ENCODE measurements at places on chromosomes 2 and 18. TPM values are rescaled to one million over a fixed set of nuclear protein-coding genes. Genes with fewer than 3 reads are reported as not detected.

DNA sequence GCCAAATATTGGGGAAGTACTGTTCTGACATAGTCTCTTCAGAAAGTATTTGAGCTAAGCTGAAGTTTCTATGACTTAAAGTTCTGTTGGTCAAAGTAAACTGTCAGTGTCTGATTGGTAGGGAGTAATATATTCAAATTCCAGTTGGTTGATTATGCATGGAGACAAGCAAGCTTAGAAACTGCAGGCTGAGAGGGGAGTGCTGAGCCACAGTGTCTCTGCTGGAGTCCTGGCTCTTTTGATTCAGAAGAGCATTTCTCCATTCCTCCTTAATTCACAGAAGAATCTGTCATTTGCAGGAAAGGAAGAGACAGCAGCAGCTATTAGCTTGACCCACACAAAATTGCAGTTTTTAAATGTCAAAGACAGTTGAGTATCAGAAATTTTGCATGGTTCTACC, 201.4 kb upstream of the TMEM200C start:
- no peak for DNase-seq

DNA sequence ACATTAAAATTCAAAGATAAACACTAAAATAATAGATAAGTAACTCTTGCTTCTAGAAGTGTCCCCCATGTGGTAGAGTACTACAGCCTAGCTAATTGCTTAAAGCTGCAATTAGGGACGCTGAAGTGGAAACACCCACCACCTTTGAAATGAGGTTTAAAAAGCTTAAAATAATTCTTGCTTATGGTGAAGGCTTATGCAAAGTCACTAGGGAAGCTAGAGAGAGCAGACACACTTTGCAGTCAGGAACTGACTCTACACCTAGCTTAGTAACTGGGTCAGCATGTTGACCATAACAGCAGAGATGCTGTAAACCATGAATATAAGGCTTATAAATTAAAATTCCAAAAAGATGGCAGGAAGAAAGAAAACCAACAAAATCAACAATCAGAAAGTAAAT, 65.4 kb upstream of the DSG1 start:
- DNase-seq, result no peak

DNA sequence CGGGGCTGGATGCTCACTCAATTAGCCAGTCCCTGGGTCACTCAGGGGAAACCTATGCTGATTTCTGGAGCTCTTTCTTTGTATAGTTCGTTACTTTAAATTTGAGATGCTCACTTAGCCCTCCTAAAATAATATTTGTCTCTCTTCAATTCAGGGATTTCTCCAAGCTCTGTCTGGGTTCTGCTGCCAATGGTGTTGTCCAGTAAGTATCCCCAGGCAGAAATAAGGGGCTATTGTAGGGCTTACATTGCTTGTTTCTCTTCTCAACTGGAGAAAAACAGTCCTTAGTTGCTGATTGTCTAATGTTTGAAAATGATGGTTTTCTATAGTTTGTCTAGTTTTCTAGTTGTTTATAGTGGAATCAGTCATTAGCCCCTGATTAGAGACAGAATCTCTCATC, 5.0 kb downstream of the RAB6C start:
- no peak for DNase-seq

DNA sequence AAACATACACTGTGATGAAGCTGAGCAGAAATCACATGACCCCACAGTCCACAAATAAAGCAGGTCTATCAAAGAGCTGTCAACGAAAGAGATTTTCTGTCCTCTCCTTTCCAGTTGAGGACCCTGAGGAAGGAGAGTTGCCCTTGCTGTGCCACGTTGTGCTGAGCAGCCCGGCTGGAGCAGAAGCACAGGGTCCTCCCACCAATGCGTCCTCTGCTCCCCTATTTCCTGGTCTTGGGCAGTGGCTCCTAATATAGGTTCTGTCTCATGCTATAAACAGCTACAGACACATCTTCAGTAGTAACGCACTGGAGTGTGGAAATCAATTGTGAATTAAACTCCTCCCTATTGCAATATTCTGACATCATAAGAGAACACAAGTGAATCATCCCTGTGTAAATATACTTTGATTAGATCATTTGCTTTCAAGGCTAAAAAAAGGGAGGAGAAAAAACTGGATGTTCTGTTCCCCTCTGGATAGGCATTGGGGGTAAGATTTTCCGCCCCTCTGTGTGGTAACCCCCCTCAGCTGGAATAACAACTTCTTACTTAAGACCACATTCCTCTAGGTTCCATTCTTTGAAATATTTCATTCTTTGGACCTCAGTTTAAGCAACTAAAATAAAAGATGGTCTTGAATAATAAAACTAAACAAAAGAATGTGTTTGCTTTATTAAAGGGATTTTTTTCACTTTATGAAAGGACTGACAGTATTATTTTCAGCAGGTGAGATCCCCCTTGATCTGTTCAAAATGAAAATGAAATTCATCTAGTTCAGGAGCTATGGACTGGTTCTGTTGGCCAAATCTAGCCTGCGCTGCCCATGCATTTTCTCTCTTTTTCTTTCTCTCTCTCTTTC, 8.3 kb upstream of the RHOB start:
- DNase-seq, result peak; percentile 91

GRCh38 chr2:106830191-106830590, 55.8 kb downstream of the ST6GAL2 start:
- DNase-seq, result no peak

DNA sequence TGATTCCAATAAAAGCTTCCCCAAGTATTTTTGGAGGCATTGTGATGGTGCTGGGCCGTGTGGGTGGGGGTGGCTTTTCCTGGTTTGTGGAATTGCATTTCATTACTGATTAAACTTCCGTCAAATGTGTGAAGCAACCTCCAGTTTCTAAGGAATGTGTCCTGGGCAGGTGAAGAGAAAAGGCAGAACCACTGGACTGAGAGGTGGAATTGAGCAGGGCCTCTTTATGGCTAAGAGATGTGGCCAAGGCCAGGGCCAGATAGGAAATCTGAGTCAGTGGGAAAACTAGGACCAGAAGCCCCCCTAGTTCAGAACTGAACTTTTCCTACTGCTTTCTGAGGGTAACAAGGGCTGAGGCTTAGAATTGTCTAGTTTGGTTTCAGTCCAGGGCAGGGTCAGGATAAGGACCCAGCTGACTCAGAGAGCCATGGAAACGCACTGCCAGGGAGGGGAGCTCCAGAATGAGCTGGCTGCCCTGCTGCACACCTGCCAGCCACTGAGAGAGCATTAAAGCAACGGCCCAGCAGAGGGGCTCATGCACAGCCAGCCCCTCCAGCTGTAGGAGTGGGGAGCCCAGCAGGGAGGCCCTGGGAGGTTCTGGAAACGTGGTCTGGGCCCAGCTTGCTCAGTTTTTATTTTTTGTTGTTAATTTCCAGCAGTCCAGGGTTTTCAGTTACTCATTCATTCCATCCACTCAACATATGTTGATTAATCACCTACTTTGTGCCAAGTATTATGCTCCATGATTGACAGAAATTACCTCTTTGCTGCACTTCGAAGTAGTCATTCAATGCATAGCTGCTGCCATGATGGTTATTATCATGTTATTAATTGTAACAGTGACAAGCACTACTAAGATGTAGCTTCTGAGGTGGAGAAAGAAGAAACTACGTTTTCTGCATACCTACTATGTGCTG, 156.1 kb downstream of the MSH2 start:
- peak; percentile 15 for DNase-seq

DNA sequence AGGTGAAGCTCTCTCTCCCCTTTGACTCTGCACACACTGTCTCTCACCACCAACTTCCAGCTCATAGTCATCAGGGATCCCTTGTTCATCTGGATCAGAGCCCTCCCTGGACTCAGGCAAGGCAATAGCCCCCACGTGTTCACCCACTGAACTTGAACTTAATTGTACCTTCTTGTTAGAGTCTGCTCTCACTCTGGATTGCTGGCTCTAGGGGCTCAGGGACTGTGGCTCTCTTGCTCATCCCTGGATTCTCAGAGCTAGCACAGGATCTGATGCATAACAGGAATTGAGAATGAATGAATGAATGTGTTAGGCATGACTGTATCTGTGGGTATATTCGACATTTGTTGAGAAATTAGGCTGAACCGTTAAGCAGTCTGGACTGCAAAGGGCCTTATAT, 16.7 kb upstream of the ASAP2 start:
- no peak for DNase-seq

GRCh38 chr18:7317804-7318231, 86.9 kb downstream of the LRRC30 start:
- DNase-seq, result no peak

GRCh38 chr2:50748671-50749070, 283.3 kb downstream of the NRXN1 start:
- DNase-seq, result no peak

GRCh38 chr2:58569475-58570185, 328.5 kb upstream of the FANCL start:
- DNase-seq, result peak; percentile 35

- peak; percentile 15 for DNase-seq
Measured at GRCh38 chr18:250685-251084, 17.2 kb downstream of the THOC1 start.

GRCh38 chr2:39024833-39025232, 96.0 kb downstream of the SOS1 start:
- peak; percentile 9 for DNase-seq

- no peak for DNase-seq
Measured at GRCh38 chr2:124908411-124908810, 883.3 kb downstream of the CNTNAP5 start.

DNA sequence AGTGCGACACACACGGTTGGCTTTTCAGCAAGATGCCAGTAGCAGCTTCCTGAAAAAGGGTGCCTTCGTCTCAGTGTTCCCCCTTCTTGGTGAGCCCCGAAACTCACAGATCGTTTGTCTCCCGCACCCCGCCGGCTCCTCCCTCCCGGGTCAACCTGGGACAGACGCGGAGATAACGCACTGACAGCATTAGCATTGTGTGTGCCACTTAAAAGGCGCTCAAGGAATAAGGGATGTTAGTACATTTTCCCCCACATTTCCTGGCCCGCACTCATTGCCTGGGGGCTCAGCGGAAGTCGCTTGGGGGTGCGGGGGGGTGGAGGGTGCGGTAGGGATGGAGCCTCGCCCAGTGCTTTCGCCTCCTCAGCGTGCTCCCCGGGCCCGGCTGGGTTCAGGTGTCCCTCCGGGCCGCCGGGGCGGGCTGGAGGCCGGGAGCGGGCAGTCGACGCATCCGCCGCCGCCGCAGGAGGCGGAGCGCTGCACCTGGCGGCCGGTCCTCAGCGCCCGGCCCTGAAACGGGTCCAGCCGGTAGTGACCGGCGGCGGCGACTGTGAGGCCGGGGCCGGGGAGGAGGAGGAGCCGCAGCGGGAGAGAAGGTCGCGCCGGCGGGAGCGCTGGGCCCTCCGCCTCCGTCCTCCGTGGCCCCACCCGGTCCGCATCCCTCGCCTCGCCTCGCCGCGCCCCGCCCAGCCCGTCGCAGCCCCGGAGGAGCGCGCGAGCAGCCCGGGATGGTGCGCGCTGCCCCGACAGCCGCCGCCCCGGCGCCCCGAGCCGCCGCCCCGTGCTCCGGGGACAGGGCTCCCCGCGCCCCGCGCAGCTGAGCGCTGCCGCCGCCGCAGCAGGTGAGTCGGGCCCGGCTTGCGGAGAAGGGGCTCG, at the start of gene MFSD6:
Gene MFSD6 (plus strand): TSS at position 694 of the 876 bp plus-strand sequence. CDS start 27,675 bp downstream, outside the sequence.
- peak; percentile 11 for DNase-seq

DNA sequence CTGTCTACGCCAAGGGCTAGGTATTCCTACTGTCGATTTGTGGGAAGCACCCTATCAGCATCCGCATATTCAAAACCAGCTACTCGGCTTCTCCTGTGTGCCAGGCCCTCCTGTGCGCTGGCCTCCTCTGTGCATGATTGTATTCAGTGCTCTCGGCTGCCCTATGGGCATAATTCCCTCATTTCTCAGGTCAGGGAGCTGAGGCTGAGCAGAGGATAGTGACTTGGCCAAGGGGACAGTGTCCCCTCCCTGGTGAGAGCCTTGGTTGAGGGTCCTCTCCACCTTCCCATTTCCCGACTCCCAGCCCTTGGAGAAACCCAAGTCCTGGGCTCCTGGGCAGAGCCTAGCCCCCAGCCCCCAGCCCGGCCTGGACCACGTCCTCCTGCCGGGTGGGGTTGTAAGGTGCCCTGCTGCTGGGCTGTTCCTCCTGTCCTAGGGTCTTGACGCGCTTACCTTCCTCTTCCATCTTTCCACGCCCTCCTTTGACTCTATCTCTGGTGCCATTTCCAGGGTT, 6.3 kb upstream of the HS6ST1 start:
- DNase-seq, result no peak

DNA sequence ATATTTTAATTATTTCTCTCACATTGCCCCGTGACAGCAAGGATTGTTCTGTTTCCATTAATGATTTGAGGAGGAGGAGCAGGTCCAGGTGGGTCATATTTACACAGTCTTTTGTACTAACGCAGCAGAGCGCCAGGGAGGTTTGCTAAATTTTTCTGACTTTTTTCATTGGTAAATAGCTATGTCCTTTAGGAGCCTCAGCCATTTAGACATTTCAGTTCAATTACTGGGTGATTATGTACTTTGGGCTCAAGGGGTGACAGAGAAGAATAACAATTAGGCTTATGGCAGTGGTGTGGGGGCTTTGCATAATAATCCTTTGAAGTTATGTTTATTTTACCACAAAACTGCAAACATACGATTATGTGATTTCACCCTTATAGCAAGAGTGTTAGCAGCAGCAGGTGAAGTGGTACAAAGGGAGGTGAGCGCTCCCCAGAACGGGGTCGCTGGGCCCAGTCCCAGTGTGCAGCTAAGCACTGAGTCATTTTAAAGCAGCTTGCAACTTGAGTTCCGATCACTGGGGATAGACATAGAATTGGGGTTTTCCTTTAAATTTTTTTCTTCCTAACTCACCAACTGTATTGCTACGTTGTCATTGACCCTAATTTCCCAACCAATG, 80.3 kb downstream of the TSHZ1 start:
- no peak for DNase-seq

- no peak for DNase-seq
Measured at GRCh38 chr2:170156592-170156991, 21.4 kb upstream of the MYO3B start.

GRCh38 chr2:140791802-140792201, 1339.0 kb downstream of the LRP1B start:
- no peak for DNase-seq

DNA sequence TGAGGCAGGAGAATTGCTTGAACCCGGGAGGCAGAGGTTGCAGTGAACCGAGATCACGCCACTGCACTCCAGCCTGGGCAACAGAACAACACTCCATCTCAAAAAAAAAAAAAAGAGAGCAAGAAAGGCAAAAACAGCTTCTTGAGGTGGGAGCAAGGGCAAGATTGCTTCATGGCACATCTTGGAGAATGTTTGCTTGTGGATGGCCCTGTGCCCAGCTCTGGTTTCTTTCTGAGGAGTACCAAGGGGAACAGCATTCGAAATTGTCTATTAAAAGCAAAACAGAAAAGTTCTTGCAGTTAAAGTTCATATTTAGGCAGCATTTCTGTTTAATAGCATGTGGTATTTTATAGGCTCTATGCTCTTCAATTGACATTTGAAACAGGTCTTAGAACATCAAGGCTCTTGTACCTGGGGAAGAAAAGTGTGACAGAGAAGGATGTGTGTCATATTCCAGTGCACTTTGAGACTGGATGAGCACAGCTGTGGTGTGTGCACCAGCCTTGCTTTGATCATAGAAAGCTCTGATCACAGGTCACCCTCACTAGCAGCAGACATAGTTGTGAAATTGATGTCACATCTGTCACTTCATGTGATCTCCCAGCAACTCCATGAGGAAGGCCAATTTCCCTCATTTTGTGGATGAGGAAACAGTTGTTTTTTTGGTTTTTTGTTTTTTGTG, 154.3 kb downstream of the UXS1 start:
- no peak for DNase-seq

The DCTN1 gene
- 126 TPM for total RNA-seq

The RAD51AP2 gene
- under 0.01 TPM for total RNA-seq

The GAREM1 gene
- 3.8 TPM for total RNA-seq

The CIDEA gene
- not detected for total RNA-seq

The FAM168B gene
- total RNA-seq, result 124 TPM

The ATP8B1 gene
- total RNA-seq, result 5.6 TPM

The PROKR1 gene
- not detected for total RNA-seq

The MPPE1 gene
- 29.0 TPM for total RNA-seq

Data from LHCN-M2 (cell line).